Activated T-helper 9 cell treated with anti-CD3 and anti-CD28 coated beads, Interleukin-2, amount 50 U/mL, for 16 hours (primary cell): ENCODE measurements at places on chromosomes 7 and 10.
A peak's percentile ranks its signal among the peaks of the same experiment; 100 is the strongest.

GRCh38 chr10:118495499-118495898, 99.9 kb downstream of the PRLHR start:
- DNase-seq: no peak

DNA sequence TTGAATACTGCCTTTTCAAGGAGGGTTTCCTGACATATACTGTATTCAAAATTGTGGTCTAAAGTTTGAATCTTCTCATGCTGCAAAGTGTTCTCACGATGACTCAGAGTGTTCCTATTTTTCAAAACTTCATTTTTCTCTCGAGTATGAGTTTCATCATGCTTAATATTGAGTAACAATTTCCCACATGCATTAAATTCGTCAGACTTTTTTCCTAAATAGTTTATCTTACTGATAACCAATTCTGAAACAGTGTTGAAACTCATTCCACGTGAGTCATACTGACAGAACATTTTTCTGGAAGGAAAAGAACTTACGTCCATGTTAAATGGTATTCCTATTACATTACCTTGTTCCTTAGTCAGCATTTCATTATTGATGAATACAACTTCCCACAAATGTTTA, 44.1 kb downstream of the ZNF33B start:
- no peak for DNase-seq

DNA sequence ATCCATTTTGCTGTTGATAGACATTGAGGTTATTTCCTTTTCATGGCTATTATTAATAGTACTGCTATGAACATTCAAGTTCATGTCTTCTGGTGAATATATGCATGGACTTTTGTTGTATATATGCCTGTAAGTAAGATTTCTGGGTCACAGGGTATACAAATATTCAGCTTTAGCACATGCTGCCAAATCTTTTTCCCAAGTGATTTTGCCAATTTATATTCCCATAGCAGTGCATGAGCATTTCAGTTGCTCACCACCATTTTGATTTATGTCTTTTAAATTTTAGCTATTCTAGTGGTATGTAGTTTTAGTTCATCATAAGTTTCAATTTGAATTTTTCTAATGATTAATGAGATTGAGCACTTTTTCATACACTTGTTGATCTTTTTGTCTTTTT, 59.9 kb downstream of the CALD1 start:
- no peak for DNase-seq

- DNase-seq: no peak
Measured at GRCh38 chr7:25520017-25520416, 291.7 kb upstream of the NPVF start.

- DNase-seq: no peak
Measured at GRCh38 chr10:36114141-36114540, 472.0 kb upstream of the FZD8 start.

- DNase-seq: no peak
Measured at GRCh38 chr10:126170371-126170770, 217.9 kb downstream of the ADAM12 start.

DNA sequence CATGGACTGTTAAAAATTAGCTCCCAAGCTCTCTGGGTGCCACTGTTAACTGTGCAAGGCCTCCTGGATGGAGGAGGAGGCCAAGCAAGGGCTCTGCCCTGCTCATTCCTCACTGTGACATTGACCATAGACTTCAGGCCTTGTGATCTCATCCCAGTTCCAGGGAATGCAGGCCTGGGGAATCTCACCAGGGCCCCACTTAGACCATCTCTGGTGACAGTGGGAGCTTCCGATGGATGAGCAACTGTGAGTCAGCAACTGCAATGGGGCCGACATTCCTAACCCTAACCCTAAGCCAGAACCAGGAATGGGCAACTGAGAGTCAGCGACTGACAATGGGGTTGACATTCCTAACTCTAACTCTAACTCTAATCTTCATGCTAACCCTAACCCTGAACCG, 50.4 kb upstream of the MSMB start:
- no peak for DNase-seq

GRCh38 chr10:69237528-69238159, 17.5 kb downstream of the HKDC1 start:
- peak; percentile 79 for DNase-seq

GRCh38 chr10:79298403-79299244, 48.6 kb upstream of the PPIF start:
- DNase-seq: no peak

DNA sequence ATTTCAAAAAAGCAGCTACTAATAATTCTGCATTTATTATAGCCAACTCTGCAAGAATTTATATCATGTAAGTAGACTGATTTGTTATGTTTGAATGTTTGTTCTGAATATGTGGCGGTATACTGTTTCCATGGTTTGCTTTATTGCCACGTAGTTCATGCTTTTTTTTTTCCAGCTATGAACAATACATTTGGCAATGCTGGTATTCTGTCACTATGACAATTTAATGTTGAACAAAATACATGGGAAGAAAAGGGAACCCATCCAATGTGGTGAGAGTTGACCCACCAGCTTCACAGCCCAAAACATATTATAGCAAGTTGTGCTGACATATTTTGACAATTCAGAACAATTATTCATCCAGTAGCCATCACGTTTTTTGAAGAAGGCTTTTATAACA, 145.6 kb downstream of the CCDC71L start:
- DNase-seq: no peak

DNA sequence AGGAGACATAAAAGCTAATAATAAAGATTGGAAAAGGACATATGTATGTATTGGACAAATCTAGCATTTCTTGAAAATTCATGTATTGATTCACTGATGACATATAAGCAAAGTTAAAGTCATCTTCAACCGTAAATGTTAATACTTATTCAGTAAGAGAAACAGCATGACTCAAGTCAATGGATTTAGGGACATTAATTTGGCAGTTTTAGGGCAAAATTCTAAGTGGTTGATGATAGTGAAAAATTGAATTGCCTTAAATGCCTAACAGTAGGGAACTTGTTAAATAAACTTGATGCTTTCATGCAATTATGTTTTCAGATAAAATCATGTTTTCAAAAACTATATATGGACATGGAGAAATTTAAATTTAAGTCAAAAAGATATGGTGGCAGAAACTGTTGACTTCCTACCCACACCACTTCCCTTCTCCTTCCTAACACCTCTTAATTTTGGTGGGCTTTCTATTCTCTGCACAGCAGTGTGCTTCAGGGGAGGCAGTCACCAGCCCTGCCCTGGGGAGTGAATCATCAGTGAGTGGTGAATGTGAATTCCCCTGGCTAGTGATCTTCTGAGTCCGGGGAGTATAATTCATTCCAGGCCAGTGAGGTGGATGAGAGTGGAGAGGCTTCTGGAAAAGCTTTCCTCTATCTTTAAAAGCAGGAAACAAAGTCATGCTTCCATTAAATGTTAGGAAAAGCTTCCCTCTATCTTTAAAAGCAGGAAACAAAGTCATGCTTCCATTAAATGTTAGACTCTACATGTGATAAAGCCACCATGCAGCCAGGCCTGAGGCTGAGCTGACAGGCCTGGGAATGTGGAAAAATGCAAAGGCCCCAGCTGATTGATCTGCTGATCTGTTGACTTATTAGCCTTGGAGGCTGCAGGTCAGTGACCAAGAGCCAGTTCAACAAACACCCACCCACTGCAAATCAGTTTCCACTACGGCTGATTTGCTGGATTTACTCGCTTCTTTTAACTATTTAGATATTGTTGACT, 25.2 kb upstream of the ITGB1 start:
- DNase-seq: no peak

DNA sequence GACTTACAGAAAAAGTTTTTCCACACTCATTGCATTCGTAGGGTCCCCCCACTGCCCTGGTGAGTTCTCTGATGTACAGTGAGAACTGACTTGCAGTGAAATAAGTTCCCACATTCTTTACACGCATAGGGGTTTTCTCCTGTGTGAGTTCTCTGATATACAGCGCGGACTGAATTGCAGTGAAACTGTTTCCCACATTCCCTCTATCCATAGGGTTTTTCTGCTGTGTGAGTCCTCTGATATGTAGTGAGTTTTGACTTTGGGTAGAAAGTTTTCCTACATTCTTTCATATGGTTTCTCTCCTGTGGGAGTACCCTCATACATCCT, 147.0 kb downstream of the GLRX3 start:
- DNase-seq: no peak

DNA sequence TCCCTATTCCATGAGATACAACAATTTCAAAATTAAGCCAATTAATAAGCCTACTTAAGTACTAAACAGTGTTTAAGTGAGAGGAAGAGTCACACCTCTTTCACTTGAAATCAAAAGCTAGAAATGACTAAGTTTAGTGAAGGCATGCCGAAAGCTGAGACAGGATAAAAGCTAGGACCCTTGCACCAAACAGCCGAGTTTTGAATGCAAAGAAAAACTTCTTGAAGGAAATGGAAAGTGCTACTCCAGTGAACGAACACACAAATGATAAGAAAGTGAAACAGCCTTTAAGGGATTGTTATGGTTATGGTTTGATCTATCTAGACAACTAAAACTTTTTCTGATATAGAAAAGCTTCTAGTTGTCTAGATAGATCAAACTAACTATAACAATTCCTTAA, 135.4 kb upstream of the KMT2E start:
- DNase-seq: no peak

GRCh38 chr7:105699568-105700236, 118.4 kb upstream of the EFCAB10 start:
- DNase-seq: no peak

DNA sequence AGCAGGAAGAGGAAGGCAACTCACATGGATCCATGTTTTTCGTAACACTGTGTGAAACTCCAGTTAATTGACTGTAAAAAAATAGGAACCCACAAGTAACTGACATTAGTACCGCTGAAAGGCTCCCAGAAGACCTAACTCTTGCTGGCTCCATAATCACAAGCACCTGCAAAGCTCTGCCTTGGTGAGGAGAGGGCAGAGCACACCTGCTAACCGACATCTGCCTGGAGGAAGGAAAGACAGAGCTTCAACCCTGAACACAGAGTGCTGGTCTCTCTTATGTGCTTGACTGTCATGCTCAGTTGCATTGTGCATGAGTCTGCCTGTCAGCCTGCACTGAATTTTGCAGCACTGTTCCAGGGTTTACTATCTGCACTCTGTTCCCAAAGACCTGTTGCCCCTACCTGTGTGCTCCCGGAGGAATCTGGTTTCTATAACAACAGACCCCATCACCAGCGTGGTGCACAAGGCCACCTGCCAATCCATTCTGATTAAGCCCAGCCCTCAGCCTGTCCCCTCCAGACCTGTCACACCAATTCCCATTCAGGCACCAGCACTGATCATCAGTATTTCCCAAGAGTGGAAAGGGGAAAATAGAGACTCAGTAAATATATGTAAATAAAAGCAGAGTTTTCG, 63.1 kb upstream of the ANKRD1 start:
- no peak for DNase-seq

- DNase-seq: no peak
Measured at GRCh38 chr10:6657196-6657595, 77.1 kb upstream of the PRKCQ start.

GRCh38 chr7:44324204-44324480, 1.3 kb downstream of the CAMK2B start:
- DNase-seq: no peak

GRCh38 chr7:77525231-77525630, 11.9 kb upstream of the PTPN12 start:
- no peak for DNase-seq

DNA sequence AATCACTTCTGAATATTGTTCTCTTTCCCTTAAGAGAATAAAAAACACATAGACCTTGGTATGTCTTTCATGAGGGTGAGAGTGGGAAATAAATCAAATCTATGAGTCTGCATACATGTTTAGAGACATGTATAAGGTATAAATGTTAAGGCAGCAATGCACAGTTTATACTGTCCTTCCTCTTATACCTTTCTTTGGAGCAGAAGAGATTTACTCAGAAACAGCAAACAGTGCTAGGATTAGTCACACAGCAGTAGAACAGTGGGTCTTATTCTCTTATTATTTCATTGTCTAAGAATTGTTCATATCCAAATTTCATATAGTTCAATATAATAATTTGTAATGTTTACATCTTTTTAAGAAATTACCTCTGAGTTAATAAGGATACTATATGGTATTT, 126.7 kb upstream of the TMEM196 start:
- DNase-seq: no peak

GRCh38 chr7:822692-823276, 9.5 kb upstream of the SUN1 start:
- DNase-seq: no peak

DNA sequence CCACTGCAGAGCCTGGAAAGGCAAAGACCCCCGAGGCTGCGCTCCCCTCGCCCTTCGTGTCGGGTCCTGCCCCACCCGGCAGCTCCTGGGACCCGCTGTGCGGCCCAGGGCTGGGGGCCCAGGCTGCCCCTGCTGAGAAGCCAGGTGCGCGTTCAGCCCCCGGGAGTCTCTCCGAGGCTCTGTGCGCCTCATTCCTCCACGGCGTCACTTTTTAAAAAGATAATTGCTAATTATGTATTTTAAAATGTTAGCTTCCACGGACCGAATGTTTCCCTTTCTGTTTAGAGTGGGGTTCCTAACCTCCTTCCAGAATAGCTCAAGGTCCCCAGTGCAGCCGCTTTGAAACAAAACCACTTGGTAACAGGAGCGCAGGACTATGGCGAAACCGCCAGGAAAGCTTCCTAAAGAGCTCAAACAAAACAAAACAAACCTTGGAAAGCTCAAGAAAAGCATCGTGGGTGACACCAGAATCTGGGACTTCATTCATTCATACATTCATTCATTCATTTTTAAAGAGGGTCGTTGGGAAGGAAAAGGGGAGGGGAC, 45.6 kb downstream of the PDIA4 start:
- DNase-seq: no peak

DNA sequence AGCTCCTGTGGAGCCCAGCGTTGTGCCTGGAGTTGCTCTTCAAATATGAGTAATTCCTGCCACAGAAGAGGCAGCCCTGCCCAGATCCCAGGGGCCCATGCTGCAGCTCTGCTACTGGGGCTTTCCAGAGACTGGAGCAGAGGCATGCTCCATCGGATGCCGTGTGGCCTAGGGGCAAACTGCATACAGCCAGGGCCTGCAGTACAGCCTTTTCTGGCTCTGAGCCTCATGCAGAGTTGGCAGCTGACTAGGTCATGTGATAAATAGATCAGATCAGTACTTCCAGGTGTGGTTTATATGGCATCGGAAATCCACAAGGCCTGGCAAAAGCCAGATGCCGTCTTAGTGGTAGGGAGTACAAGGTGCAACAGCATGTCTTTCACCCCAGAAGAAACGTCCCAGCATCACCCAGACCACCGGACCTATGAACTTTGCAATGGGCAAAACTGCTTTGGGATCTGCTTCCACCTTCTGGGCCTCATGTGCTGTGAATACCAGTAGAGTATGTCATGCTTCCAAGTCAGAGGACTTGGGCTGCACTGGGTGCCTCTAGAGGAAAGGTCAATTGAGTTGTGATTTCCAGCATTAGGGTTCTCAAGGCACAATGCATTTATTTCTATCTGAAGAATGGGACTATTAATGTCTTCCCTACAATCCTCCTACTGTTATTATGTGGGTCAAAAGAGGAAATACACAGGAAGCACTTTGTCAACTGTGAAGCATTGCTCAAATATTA, 250.7 kb upstream of the ZNF32 start:
- DNase-seq: no peak

GRCh38 chr7:134327896-134328295, 11.2 kb upstream of the SLC35B4 start:
- DNase-seq: no peak
